ENCODE measurements at places on chromosomes 4 and X.

DNA sequence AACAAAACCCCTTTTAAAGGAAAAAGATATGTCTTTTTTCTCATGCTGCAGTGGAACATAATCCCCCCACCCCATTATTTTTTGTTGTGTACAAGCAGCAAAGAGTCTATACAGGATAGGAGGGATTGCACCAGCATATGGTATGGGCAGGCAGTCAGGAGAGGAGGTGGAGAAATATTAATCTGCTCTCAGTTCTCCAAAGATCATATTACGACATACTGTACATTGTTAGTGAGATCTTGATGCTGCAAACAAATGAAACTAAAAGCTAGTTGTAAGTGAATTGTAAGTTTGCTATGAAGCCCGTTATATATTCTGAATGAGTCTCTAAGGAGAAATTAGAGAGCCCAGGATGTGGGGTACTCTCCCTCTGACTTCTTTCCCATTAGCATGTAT lies 75.3 kb downstream of the RAPGEF2 start:
- no peak for DNase-seq

GRCh38 chr4:109649872-109650271 lies 53.4 kb downstream of the CASP6 start:
- no peak for DNase-seq

- DNase-seq, result no peak
These were observed 240.3 kb upstream of the SFRP2 start for GRCh38 chr4:154029171-154029570.

DNA sequence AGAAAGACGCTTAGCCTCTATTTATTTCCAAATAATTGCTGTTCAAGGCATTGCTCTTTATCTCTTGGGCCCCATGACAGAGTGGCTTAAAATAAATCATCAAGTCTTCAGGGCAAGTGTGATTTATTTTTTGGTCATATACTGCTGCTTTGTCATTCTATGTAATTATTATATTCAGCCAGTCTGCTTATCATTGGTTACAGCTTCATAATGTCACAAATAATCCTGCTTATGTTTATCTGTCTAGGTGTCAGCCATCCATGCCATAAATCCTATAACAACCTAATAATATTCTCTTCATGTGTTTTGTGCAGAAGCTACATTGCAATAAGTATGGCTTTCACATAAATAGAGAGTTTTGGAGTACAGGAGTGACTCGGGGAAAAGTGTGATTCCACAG lies 41.0 kb downstream of the HHIP start:
- DNase-seq, result no peak

DNA sequence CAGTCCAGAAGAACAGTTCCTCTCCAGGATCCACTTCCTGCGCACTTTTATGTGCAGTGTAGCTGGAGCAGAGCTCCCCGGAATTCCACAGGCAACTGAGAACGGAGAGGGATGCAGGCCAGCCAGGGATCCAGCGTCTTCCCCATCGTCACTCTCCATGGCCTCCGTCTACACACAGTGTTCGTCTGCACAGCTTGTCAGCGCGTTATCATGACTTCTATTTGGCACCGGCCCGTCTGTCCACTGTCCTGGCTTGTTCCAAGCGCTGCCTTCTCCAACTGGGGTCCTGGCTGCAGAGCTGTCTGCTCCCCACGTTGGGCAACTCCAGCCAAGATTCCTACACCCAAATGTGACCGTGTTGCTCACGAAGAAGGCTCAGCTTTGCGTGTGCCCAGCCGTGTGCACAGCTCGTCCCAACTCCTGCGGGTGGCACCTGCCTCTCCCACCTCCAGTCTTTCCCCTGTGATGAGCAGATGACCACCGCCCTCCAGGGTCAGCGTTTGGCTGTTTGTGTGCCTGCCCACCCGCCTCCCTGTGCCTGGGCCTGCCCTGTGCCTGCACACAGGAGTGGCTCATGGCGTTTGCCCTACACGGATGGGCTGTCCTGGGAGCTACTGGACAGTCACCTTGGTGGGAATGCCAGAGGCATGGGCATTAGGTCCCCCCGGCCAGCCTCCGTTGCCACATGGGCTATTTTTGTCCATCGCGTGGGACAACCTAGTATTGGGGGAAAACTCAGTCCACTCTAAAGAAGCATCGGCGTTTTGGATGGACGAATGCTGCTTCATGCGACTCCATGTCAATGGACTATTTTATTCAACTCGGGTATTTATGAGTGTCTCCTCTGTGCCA lies 2.2 kb upstream of the CTBP1 start:
- DNase-seq, result no peak

- DNase-seq, result no peak
These were observed 100.7 kb upstream of the PTPN13 start for GRCh38 chr4:86493460-86493859.

- DNase-seq, result no peak
These were observed 1159.3 kb upstream of the TENM3 start for GRCh38 chr4:181083757-181084361.

GRCh38 chrX:124940531-124940930 lies 379.1 kb upstream of the TEX13C start:
- DNase-seq, result no peak

GRCh38 chrX:85288992-85289723 lies 45.4 kb downstream of the ZNF711 start:
- DNase-seq, result no peak

DNA sequence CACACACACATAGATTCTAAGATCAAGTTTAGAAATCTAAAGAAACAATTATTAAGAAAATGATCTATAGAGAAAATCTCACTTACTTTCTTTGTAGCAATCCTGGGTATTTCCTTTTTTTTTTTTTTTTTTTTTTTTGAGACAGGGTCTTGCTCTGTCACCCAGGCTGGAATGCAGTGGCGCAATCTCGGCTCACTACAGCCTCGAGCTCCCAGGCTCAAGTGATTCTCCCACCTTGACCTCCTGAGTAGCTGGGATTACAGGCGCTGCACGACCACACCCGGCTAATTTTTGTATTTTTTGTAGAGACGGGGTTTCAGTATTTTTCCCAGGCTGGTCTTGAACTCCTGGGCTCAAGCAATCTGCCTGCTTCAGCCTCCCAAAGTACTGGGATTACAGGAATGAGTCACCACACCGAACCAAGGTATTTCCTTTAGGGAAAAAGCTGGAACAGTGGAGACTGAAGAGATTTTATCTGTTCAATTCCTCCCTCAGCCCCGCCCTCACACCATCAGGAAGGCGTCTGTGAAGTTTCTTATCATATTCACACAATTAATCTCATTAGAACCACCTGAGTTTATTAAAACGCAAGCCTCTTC lies at the start of gene TRIML2:
TRIML2 (minus strand) TSS at position 447 of the 599 bp plus-strand sequence. CDS start 4,235 bp downstream, outside the sequence.
- DNase-seq, result no peak

DNA sequence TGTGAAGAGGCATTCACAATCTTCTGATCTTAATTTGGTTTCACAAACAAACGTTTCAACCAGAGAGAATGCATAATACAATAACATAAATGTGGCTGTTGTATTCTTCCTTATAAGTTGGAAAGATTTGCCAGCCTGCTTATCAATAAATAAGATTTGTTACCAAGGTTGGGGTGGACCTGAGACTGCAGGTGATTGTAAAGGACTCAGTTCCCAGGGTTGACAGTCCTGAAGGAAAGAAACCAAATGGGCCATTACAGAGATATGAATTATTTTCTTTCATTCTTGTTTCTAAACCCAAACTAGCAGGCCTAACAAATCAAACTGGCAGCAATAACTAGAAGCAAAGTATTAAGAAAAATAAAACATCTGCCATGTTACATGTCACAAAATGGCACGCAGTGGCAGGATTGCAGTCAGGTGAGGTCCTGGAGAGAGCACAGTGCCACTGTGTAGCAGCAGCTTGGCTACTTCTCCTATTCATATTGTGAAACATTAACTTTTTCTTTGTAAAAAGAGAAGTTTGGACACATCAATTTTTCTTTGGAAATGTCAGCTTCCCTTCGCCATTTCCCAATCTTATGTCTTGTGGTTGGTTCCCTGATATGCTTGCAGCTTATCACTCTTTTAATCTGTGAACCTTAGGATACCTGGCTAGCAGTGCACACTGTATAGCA lies 133.8 kb upstream of the EMCN start:
- DNase-seq, result no peak

DNA sequence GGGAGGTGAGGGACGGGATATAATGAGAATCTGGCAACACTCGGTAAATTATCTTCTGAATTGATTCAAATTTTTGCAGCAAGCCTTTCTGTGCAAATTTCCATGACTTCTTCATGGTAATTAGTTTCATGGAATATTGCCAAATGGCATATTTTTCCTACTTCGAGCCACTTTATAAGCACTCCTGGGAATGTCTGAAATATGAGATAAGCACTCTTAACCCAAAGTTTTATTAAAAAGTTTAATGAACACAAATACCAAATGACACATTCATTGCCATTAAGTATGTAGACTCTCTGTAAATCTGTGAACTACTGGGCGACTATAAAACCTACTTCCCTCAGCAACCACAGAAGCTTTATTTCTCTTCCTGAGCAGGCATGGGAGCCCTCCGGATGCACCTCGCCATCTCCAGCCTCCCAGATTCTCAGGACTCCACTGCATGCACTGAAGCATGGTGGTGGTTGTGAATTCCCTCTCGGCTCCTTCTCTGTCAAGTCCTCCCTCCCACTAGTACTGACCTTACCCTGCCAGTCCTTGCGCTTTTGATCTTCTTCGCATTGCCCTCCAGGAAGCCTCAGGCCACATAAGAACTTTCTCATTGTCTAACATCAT lies 154.4 kb upstream of the RPL34 start:
- no peak for DNase-seq

DNA sequence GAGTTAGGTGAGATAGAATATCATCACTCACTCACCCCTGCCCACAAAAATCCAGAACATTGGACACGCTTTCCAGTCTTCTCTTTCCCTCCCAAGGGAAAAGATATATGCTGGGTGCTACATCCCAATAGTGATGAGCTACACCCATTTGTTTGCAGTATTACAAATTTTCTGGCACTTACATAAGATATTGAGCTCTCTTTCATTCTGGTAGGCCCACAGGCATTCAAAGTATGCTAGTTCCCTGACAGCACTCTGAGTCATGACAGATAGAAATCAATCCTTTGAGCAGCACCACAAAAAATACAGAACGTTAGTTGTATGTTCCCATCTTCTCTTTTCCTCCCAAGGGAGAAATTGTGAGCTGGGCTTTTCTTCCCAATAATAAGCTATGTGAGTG lies 477.6 kb upstream of the GRID2 start:
- DNase-seq, result no peak

- DNase-seq, result no peak
These were observed 69.2 kb downstream of the PTCHD1 start for GRCh38 chrX:23403849-23404248.

Measured in NCI-H1048 (cell line).